ENCODE measurements at places on chromosomes 13 and 19. TPM values are rescaled to one million over a fixed set of nuclear protein-coding genes. Genes with fewer than 3 reads are reported as not detected.

PLPPR3 gene
- total RNA-seq = not detected

- DNase-seq = no peak
- H3K4me3 ChIP-seq = no peak overlapping the region
- H3K27me3 ChIP-seq = peaks cover 15% of the 10 kb centered on the region
- no peaks in the 10 kb centered on the region for H3K36me3 ChIP-seq
- H3K4me1 ChIP-seq = no peaks in the 10 kb centered on the region
Measured at GRCh38 chr19:15976836-15977689, 28.3 kb downstream of the OR10H4 start.

DNA sequence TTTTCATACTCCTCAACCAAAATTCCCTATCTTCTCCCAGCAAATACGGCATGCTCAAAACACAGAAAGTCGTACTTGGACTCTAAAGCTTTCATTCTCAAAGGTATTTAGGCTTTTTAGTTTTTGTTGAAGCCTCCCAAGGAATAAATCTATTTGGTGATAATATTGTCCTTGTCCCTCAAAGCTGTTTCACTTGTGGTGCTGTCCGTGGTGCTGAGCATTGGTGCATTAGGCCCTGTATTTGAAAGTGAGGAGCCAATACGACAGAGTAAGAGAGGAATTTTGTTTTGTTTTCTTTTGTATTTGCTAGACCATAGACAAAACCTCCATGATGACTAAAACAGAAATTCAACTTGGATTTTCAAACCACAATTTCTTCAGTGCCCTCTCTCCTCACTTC lies 3.2 kb upstream of the LGALS13 start:
- no peak overlapping the region for H3K4me3 ChIP-seq
- peak; percentile 2 for DNase-seq
- no peaks in the 10 kb centered on the region for H3K36me3 ChIP-seq
- H3K4me1 ChIP-seq = no peaks in the 10 kb centered on the region
- H3K27me3 ChIP-seq = peaks cover 6% of the 10 kb centered on the region
- no peak overlapping the region for H3K27ac ChIP-seq

- H3K4me3 ChIP-seq = peak overlapping the region; percentile 98
- peaks cover 46% of the 10 kb centered on the region for H3K4me1 ChIP-seq
- H3K36me3 ChIP-seq = peaks cover 44% of the 10 kb centered on the region
- DNase-seq = no peak
Measured at GRCh38 chr19:54449701-54450069, 686 bp downstream of the LENG8 start.

CATSPERD gene
- total RNA-seq = not detected

FCER2 gene
- total RNA-seq = not detected

DNA sequence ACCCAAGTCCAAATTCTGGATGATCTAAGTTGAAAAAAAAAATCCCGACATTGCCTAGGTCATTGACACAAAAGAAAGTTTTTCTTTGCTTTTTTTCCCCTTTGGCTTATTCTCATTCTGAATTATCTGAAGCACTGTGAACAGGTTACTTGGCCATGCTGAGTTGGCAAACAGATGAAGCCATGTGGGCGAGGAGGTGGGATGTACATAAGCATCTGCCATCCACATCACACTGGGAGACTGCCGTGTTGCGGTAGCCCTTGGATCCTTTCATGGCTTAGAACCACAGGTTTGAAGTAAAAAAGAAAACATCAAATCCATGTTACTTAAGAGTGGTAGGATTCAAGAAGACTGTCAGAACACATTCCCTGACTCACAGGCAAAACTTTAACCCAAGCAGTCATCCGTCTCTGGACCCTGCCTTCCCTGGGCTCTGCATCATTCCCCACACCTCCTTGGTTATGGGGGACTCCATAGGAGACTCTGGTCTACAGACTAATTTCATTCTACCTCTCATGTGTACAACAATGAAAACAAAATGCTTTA lies 242.5 kb upstream of the SERP2 start:
- peaks cover 4% of the 10 kb centered on the region for H3K27me3 ChIP-seq
- no peaks in the 10 kb centered on the region for H3K36me3 ChIP-seq
- no peak for DNase-seq
- no peak overlapping the region for H3K27ac ChIP-seq

SIGLEC8 gene
- not detected for total RNA-seq

GRCh38 chr19:51407511-51408131 lies 9.8 kb downstream of the SIGLEC10 start:
- no peak overlapping the region for H3K4me3 ChIP-seq
- DNase-seq = no peak
- H3K27ac ChIP-seq = no peak overlapping the region
- H3K4me1 ChIP-seq = no peaks in the 10 kb centered on the region
- no peaks in the 10 kb centered on the region for H3K36me3 ChIP-seq

GRCh38 chr13:44932171-44932849 lies 57.0 kb downstream of the NUFIP1 start:
- no peak overlapping the region for H3K4me3 ChIP-seq
- DNase-seq = no peak
- H3K36me3 ChIP-seq = no peaks in the 10 kb centered on the region
- H3K4me1 ChIP-seq = no peaks in the 10 kb centered on the region

KIR2DL1 gene
- not detected for total RNA-seq

CEACAM3 gene
- total RNA-seq = not detected

- H3K27ac ChIP-seq = no peak overlapping the region
- H3K4me3 ChIP-seq = no peak overlapping the region
- peaks cover 5% of the 10 kb centered on the region for H3K36me3 ChIP-seq
- no peaks in the 10 kb centered on the region for H3K27me3 ChIP-seq
Measured at GRCh38 chr19:19579533-19580361, 38.7 kb downstream of the PBX4 start.

DNA sequence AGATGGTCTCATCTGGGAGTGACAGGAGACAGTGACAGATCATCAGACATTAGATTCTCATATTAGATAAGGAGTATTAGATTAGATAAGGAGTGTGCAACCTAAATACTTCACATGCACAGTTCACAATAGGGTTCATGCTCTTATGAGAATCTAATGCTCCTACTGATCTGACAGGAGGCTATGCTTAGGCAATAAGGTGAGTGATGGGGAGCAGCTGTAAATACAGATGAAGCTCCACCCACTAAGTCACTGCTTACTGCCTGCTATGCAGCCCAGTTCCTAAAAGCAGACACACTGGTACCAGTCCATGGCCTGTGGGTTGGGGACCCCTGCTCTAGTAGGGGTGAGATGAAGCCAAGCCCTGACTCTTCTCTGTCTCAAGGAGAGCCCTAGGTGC lies 10.0 kb upstream of the IGFL3 start:
- peaks cover 4% of the 10 kb centered on the region for H3K27me3 ChIP-seq
- no peaks in the 10 kb centered on the region for H3K4me1 ChIP-seq
- DNase-seq = no peak
- no peak overlapping the region for H3K4me3 ChIP-seq
- H3K36me3 ChIP-seq = no peaks in the 10 kb centered on the region

GRCh38 chr19:52991484-52991883 lies 22.2 kb upstream of the ERVV-1 start:
- no peak overlapping the region for H3K27ac ChIP-seq
- no peak for DNase-seq
- H3K4me3 ChIP-seq = no peak overlapping the region
- H3K36me3 ChIP-seq = no peaks in the 10 kb centered on the region
- H3K4me1 ChIP-seq = peaks cover 14% of the 10 kb centered on the region

ZNF85 gene
- total RNA-seq = 7.6 TPM

DNA sequence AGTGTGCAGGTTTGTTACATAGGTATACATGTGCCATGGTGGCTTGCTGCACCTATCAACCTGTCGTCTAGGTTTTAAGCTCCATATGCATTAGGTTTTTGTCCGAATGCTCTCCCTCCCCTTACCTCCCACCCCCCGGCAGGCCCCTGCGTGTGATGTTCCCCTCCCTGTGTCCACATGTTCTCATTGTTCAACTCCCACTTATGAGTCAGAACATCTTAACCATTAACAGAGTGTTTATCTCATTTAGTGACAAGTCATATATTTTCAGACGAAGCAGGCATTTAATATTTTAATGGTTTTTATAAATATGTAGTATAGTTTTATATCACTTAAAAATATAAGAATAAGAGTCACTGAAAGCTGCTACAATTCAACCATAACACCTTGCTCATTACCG lies 780.5 kb upstream of the ARGLU1 start:
- no peaks in the 10 kb centered on the region for H3K27me3 ChIP-seq
- H3K36me3 ChIP-seq = no peaks in the 10 kb centered on the region
- no peak for DNase-seq

UBE2L5 gene
- not detected for total RNA-seq

DNA sequence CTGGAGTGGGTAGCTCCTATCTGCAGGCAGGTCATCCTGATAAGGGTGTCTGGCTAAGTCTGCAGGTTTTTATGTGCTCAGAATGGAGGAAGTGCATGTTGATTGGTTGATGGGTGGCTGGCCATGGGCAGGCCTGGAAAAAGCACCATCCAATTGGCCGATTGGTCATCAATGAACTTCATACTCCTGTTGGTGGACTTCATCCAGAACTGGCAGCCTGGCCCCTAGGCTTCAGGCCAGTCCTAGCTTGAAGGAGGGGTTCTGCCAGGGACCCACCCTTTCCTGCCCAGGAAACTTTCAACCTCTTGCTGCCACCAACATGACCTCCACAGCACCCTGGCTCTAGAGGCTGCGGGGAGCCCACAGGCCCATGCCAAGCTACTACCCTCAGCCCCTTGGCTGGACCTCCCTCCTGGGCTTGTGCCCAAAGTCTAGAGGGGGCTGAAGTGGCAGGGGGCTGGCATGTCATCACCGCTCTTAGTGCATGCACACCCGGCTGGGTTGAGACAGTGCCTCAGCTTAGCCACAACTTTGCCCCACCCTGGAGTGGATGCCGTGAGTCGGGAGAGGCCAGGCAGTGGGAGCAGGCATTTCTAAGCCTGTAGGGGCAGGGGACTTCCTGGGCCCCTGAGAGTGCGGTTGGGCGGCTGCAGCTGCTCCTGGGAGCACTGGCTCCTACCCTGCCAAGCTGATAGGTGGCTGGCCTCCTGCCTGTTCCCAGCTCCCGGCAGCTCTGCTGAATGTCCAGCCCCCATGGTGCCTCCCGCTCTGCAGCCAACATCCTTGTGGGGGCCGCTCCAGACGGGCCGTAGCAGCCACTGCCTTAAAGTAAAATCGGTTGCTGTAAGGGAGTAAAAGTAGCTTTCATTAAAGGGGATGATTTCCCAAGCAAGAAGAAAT lies 13.2 kb downstream of the DNAJC15 start:
- H3K4me3 ChIP-seq = no peak overlapping the region
- H3K27ac ChIP-seq = no peak overlapping the region
- peaks cover 4% of the 10 kb centered on the region for H3K4me1 ChIP-seq
- H3K36me3 ChIP-seq = no peaks in the 10 kb centered on the region

DNA sequence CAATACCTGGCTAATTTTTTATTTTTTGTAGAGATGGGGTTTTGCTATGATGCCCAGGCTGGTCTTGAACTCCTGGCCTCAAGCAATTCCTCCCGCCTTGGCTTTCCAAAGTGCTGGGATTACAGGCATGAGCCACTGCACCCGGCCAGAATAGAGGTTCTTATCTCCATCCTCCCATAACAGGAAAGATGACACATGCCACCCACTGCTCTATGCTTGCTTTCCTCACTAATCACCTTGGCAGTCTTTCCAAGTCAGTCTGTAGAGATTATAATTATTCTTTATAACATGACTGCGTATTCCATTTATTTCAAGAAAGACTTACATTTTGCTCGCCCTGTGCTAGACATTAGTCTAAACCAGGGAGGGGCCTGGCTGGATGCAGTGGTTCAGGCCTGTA lies 6.7 kb downstream of the VAV1 start:
- H3K4me3 ChIP-seq = no peak overlapping the region
- peaks cover 7% of the 10 kb centered on the region for H3K36me3 ChIP-seq
- H3K27ac ChIP-seq = no peak overlapping the region

DNA sequence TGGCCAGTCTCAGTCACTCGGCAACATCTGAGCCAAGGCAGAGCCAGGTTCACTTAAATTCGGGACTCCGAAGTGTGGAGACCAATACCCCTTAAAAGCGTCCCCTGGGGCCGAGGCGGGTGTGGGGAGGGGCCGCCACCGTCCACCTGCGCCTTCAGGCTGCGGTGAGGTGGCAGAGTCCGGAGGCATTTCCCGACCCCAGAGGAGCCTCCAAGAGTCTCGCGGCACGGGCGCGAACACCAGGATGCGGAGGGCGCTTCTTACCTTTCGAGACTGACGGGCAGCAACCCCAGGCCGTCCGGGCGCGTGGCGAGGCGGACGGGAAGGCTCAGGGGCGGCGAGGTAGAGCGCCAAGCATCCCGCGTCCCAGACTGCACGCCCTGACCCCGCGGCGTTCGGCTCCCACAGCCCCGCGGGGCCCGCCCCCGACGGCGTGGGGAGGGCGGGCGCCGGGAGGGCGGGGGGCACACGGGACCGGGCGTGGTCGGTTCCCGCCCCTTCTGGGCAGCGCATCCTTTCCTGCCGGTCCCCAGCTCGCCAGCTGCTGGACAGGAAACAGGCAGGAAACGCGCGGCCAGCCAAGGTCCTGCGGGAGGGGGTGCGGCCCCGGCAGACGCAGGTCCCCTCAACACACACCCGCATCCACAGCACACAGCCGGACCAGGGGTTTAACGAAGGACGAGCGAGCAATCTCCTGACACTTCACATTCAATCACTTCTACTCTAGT lies at the start of gene THSD1:
Gene THSD1, minus strand, starts transcription at position 406 of the 728 bp plus-strand sequence. CDS start 3,572 bp downstream, outside the sequence.
- peaks cover 22% of the 10 kb centered on the region for H3K4me1 ChIP-seq
- H3K4me3 ChIP-seq = no peak within 1 kb of the TSS
- H3K27me3 ChIP-seq = peaks cover 4% of the 10 kb centered on the region
- H3K27ac ChIP-seq = no peak within 1 kb of the TSS

GRCh38 chr19:36113894-36114720 lies 568 bp downstream of the POLR2I start:
- peak; percentile 60 for DNase-seq
- H3K27me3 ChIP-seq = no peaks in the 10 kb centered on the region
- H3K4me3 ChIP-seq = peak overlapping the region; percentile 75
